Heart right ventricle (tissue), 16 donors: ENCODE measurements at places on chromosomes 16 and 17.

- no peak for DNase-seq
These were observed 34.4 kb upstream of the USP7 start for GRCh38 chr16:8998108-8998507.

DNA sequence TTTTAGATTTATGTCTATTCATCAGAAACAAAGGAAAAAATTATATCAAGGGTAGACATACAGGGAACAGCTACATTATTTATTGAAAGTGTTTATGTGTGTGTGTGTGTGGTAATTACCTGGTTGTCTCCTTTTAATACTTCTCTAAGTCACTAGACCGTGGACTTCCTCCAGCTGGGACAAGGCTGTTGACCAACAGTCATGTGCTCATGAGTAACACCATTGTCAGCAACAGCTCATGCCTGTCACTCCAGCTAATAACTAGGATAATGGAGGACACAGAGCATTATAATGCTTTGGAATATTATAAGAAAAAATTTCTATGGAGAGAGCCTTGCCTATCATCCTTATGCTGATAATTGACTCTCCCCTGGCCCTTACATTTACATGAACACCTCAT, 125.3 kb upstream of the SALL1 start:
- DNase-seq: no peak

- no peak for DNase-seq
These were observed 73.2 kb upstream of the MRTFB start for GRCh38 chr16:13997933-13998332.

- DNase-seq: no peak
These were observed 348.2 kb downstream of the CDH11 start for GRCh38 chr16:64773638-64774037.

DNA sequence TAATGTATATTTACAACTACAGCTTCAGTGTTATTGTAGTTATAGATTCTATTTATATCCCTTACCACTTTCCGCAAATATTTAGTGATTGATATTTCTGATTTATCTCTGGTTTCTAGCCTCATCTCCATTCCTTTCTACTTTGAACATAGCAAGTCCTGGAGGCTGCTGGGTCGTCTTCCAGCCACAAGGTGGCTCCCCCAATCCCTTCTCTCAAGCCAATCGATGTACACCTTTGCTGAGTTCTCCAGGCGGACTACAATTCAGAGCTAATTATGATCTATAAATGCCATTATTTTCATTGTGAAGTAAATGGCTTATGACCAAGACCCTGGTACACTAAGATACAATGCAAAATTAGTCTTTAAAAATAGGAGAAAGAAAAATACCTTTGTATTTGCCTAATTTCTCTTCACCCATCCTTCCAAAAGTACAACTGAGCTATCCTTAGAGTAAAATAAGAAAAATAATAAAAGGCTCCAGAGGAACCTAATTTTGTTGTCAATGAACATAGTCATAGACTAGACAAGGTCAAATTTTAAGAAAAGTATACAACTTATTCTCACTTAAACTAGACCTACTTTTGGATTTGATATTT, 122.1 kb downstream of the SKAP1 start:
- DNase-seq: peak; percentile 19
